ENCODE measurements at places on chromosomes 2 and 18.

- no peak for DNase-seq
Observed at GRCh38 chr18:44796429-44797428, 116.0 kb downstream of the SETBP1 start.

DNA sequence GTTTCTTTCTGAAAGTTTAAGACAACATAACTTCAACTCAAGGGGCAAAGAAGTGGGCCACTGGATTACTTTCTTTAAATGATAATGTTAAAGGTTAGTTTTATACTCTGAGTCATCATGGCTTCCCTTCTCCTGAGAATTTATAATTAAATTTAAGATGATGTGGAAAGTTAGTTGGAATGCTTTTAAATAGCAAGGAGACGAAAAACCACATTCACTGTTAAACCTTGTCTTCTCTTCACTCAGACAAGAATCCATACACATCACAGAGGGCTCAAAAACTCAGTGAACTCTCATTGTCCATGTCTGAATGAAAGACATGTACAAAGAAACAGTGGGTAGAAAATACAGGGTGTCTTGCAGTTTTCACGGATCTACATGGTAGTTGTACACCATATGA, 65.6 kb downstream of the COL5A2 start:
- DNase-seq: no peak

DNA sequence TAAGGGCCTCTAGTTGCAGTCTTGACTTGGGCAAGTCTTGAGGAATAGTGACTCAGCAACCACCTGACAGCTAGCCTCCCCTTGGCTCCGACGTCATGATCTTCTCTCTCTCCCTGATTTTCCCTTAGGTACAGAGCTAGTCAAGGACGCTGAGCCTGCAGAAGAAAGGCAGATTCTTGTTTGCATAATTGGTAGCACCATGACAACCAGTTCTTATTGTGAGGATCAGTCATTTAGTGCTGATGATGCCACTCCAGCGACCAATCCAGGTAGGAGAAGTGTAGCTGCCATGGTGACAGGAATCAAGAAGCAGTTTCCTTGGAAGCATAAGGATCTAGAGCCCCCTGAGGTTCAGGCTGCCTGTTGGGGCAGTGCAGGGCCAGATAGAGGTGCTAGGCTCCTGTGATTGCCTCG, 2.8 kb upstream of the RESP18 start:
- peak; percentile 86 for DNase-seq

DNA sequence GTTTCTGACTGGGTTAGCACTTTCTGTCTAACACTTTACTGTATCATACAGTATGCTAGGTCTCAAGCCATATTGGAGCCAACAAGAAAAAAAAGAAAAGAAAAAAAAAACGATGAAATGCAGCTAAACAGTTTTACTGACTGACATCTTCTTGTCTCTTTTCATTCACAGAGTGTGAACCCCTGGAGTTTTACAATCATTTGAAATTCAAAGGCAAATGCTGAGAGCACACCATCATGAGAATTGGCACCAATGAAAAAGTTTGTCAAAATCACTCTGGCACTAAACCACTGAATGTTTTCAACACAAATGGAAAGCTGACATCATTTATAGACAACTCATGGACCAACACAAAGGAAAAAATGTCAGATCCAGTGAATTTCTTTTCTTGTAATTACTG, 513.3 kb downstream of the LRRTM4 start:
- no peak for DNase-seq

- DNase-seq: no peak
Observed at GRCh38 chr18:22088029-22088428, 81.4 kb upstream of the GATA6 start.

- DNase-seq: no peak
Observed at GRCh38 chr18:11040823-11041656, 108.3 kb downstream of the PIEZO2 start.

GRCh38 chr2:224838335-224838734, 122.2 kb upstream of the CCDC195 start:
- DNase-seq: no peak

- DNase-seq: no peak
Observed at GRCh38 chr2:191246820-191247380, 1.7 kb downstream of the MYO1B start.

- DNase-seq: no peak
Observed at GRCh38 chr2:121184248-121184862, 100.6 kb downstream of the TFCP2L1 start.

- no peak for DNase-seq
Observed at GRCh38 chr18:49725809-49726674, 87.3 kb downstream of the ACAA2 start.

DNA sequence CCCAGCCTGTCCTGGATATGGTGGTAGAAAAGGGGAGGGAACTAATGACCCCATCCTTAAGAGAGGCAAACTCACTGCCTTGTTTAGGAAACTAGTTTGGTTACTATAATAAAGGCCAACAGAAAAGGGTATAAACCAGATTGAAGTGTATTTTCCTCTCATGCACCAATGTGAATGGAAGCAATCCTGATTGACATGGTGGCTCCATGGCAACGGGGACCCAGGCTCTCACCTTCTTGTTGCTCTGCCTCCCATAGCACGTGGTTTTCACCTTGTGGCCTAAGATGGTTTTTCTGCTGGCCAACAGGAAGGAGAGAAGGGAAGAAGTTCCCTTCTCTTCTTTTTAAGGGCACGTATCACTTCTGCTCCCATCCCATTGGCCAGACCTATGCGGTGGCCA, 67.3 kb upstream of the NRP2 start:
- no peak for DNase-seq

DNA sequence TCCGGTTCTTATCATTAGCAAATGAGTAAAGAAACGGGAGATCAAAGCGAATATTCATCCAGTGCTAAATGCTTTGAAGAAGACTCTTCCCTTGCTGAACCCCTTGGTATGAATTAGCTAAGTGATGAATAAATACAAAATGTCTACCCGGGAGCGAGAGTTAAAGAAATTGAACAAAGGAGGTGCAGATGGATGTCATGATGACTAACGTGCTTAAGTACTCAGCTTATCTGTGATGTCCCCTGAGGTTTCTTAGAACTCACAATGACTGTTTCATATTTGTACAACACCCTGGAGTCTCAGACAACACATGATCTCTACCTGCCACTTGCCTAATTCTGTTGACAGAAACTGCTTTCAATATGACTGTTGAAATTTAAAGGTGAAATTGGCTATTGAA, 148.5 kb downstream of the TMEM200C start:
- peak; percentile 85 for DNase-seq
